ENCODE measurements at places on chromosomes 13 and 19.

DNA sequence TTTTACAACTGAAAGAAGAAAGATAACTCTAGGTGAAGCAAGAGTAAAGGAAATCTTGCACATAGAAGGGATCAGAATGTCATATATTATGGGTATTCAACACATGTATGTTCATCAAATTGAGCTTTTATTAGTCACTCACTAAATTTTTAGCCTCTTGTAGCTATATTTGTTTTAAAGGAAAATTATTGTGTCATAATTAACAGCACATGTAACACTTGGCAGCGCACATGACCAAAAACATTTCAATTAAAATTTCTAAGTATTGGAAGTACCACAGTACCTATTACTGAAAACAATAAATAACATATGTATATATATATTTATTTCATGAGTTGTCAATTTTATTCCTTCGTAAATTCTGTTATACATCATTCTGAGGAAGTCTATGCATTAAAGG is 2800.4 kb downstream of the PCDH9 start:
- DNase-seq = no peak

- DNase-seq = no peak
Observed at GRCh38 chr13:108345016-108345415, 75.5 kb downstream of the TNFSF13B start.

GRCh38 chr13:30429721-30430694 is 7.7 kb downstream of the UBE2L5 start:
- DNase-seq = no peak

DNA sequence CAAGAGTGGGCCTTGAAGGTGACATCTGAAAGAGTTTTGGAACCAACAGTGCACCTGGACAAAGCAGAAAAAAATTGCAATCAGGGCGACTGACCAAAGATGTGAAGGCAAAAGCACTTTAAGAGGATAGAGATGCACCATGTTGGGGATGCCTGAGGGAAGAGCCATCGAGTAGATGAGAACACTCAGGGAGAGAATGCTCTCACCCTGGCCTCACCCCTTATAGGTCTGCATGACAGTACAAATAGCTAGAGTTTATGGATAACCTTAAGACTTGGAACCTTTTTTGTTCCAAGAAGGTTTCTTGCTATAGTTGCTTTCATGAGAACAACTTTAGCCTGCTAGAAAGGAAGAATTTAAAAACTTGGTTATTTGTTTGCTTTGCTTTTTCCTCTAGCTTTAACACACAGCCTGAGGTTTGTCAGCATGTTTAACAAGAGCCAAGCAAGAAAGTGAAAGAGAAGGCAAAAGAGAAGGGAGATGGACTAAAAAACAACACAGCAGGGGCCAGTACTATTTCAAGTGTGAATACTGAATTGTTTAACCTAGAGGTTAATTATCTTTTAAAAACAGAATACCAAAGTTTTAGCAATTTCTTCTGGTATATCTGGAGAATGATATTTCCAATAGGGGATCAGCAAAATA is 418.9 kb downstream of the DIAPH3 start:
- no peak for DNase-seq

DNA sequence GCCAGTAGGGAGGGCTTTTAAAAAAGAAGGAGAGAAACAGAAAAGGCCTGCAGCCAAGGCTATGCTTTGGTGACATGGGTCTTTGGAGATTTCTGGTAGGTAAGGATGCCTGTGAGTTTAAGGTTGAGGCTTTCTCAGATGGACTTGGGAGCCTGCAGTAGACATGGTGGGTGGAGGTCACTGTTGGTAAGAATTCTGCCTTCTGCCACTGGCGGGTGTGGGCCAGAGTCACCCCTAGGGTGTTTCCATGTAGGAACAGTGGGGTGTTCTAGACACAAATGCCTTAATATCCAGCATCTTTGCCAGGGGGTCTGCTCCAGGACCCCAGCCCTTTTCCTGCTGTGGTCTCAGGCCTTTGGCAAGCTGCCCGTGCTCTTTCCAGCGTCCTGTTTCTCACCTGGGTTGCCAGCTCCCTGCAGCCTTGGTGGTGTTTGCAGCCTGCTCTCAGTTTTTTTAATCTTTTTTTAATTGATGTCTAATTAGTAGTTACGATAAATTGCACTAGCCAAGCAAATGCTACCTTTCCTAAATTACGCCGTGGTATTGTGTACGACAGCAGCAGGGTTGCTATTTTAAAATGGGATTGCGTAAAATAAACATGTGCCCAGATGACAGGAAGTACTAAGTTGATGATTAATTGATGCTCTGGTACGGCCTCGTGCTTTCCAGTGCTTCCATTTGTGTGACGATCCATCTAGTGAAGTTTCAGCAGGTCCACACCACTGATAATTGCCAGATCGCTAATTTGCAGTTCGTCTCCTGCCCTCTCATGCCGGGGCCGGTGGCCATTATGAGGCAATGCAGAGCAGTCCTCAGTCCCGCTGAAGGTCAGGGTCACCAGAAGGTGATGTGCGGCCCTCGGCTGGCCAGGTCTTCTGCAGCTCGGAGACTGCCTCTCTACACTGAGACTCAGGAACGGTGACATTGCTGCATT is 35.3 kb upstream of the NPAS1 start:
- no peak for DNase-seq

GRCh38 chr13:111622051-111622531 is 301.6 kb downstream of the TEX29 start:
- DNase-seq = no peak

DNA sequence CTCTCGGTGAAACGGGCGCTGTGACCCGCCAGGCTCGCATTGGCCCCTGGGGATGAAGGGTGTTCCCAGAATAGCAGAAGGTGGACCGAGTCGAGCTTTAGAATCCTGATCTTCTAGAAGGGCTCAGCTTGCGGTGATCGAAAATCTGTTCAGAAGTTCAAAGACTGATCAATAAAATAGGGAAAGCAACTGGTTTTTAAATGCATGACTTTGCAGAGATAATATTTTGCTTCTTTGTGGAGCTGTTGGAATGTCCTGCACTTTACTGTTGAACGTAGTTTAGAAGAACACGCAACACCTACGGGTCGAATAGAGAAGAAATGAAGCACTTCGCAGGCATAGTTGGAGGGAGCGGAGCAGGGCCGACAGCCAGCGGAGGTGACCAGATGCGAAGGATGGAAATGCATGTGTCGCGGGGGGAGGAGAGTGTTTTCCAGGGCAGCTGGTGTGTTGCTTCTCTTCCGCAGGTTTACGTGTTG is 766 bp downstream of the CEBPG start:
- DNase-seq = no peak

Measured in activated T-cell treated with anti-CD3 and anti-CD28 coated beads for 48 hours (primary cell).